ENCODE measurements at places on chromosomes 12 and 14.

DNA sequence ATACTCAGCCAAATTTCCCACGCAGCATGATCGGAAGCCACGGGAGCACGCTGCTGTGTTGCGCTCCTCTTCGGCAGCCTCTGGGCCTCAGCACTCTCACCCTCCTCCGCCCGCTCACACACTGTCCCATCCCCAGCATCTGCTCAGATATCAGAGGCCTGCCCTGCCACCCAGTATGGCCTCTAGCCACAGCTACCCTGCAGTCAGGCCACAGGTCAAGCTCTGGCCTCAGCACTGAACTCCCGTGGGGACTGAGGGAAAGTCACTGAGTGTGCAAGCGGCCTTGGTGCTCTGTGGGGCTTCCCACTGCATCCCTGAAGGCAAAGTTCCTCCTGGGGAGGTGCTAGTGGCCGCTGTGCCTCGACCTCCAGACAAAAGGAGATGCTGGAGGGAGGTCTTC is 2.0 kb downstream of the KRT77 start:
- no peak for DNase-seq

GRCh38 chr14:49480979-49481498 is 105.1 kb downstream of the RPS29 start:
- no peak for DNase-seq

- no peak for DNase-seq
These were observed 191.5 kb downstream of the PAX9 start for GRCh38 chr14:36852981-36853691.

DNA sequence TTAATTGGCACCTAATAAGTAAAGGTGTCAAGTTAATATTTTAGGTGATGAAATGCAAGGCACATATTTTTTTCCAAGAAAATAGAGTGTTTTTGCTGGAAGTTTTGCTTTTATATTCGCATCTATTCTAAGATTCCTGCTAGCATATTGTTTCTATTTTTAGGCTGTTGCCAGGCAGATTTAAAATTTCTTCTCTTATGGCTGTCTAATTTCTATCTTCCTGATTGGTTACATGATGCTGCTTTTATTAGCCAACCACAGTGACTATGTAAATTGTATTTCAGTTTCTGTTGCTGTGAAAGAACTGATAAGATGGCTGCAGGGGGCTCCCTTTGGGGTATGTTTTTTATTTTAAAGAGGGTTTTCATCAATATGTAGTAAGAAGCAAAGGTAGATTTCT is 42.7 kb downstream of the ATF7IP start:
- DNase-seq: no peak

DNA sequence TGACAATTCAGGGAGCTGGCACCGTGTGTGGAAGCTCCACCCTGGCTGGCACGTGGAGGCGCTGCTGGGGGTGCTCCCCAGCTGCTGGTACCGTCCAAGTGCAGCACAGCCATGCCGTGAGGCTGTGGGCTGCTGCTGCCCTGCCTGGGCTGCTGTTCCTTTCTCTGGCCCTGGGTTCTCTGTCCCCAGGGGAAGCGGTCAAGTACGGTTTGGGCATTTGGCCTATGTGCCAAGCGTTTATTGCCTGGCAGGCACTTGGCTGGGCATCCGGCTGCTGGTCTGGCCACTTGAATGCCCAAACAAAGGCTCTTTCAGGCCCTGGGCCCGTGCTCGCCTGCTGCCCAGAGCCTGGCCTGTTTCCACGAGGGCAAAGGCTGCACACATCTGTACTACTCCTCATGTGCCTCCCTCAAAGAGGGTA is 39.6 kb downstream of the RHOF start:
- DNase-seq: no peak

DNA sequence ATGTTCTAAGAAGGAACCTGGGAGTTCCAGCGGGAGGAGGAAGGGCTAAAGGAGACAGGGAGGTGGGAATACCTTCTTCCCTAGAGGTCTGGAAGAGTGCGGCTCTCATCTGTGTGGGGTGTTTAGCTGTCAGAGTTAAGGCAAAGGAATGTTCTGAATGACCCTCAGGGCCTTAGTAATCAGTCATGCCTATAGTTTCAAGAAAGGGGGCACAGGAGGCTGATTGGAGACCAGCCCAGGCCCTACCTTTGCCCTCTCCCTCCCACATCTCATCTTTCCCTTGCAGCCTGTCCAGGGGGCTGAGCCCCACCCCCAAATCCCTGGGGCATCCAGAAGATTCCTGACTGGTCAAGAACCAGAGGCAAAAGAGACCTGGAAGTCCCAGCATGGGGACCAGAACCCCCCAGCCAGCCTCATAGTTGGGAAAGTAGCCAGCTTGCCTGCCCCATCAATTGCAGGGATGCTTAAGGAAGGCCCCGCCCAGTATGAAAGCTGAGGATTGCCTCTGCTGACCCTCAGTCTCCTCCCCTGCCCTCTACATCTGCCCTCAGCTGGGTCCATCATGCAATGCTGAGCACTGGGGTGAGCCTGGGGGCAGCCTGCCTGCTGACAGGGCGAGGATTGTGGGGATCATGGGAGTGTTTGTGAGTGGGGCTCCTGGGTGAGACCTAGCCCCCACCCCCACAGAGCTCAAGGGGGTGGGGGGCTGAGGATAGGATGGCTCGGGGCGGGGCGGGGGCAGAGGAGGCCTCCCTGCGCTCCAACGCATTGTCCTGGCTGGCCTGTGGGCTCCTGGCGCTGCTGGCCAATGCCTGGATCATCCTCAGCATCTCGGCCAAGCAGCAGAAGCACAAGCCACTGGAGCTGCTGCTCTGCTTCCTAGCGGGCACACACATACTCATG is 1.8 kb downstream of the GPR162 start:
- DNase-seq: no peak

Data from mesothelial cell of epicardium (in vitro differentiated cells).